ENCODE measurements at places on chromosomes 3 and 15.

DNA sequence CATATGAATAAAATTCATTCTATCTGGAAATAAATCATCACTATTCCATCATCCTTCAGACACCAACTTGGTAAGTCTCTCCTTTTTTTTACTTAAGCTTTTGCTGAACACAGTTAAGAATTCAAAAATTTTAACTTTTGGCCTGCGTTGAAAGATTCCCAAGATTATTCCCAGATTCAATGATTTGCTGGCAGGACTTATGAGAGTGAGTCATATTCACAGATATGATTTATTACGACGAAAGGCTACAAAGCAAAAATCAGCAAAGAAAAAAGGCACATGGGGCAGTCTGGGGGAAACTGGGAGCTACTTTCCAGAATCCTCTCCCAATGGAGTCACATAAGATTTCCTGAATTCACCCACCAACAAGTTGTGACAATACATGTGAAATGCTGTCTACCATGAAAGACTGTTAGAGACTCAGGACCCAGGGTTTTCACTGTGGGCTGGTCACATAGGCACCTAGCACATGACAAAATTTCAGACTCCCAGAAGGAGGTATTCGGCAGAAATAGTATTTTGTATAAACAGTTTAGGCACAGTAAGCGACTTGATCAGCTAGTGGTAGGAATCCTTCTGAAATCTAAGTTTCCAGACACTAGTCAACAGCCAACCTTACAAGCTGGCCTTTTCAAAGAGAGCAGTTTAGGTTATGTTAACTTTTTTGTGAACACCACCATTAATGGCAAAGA lies 82.1 kb downstream of the DLG1 start:
- DNase-seq = no peak

DNA sequence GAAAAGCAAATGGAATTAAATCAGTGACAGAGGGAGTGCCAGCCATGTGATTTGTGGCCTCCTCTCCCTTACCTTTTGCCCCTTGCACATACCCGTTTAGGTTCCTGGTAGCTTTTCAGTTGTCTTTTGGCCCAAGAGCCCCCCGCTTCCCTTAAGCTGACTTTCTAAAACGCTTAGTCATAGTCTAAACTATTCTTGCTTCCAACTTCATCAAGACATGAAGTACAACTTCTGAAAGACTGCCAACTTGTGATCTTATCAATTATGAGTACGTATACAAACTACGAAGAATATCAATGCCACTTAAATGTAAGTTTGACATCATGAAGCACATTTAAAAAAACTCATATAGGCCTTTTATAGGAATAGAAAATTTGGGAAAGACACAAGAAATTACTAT lies 61.9 kb downstream of the EIF3J start:
- DNase-seq = no peak

DNA sequence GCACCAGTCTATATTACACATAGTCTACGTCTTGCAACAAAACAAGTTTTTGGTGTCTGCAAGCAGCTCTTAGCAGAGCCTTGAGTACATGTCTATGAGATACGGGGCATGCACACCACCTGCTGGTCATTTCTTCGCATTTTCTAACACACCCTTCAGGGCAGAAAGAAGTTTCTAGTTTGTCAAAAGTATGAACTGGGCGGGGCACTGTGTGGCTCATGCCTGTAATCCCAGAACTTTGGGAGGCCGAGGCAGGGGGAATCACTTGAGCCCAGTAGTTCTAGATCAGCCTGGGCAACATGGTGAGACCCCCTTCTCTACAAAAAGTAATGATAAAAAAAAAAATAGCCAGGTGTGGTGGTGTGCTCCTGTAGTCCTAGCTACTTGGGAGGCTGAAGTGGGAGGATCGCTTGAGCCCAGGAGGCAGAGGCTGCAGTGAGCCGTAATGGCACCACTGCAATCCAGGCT lies 64.2 kb upstream of the ARL8B start:
- DNase-seq = peak; percentile 57

DNA sequence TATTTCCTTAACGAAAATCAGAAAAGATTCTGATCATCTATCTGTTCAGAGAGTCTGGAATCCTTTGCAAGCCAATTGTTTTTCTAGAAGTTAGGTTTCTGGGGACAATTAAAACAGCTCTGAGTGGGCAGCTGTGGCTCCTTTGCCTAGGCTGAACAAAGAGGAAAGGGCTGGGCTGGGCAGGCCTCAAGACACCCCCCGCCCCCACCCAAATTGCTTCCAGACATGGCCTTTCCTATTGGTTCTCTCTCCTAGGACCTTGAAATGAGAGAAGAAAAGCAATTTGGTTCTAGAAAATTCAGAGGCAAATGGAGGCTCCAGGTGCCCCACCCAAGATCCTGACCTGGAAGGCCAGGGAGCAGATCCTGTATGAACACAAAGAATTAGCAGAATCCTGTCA lies 2.3 kb upstream of the ADPGK start:
- no peak for DNase-seq

DNA sequence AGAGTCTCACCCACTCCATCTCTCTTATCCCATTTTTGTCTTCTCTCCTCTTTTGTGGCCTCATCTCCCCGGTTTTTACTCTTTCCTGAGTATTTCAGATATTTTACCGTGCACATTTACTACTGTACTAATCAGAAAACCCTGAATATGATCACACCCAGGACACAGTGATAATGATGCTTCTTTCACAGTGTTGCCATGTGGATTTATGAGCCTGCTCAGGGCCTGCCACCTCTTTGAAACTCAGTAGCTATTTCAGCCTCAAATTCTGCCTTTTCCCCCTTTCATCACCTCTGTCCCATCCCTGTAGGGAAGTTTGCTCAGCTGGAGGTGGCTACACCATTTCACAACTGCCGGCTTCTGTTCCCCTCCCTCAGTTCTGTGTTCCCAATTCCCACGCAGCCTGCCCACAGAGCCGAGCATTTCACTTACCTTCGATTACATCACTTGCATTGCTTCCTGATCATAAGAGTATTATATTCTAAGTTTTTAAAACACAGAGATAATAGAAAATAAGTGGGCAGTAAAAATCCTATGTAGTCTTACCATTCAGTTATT lies 33.2 kb downstream of the ARNT2 start:
- peak; percentile 22 for DNase-seq

- no peak for DNase-seq
Measured at GRCh38 chr3:193488741-193489140, 66.0 kb downstream of the ATP13A4 start.

DNA sequence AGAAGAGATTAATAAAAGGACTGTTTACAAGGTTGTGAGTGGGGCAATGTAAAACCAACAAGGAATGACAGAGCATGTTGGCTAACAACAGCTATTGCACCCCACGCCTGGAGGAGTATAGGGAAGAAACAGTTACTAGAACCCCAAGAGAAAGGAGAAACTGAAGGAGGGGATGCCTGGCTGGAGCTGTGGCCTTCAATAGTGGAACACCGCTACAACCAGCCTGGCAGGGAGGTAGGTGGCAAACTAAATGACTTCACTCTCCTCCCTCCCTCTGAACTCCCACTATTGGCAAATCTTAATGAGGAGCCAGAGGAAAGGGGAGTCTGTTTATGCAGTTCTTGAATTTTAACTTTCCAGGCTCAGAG lies 7.2 kb upstream of the CD47 start:
- DNase-seq = no peak

GRCh38 chr3:61136191-61136590 lies 115.1 kb downstream of the FHIT start:
- no peak for DNase-seq

DNA sequence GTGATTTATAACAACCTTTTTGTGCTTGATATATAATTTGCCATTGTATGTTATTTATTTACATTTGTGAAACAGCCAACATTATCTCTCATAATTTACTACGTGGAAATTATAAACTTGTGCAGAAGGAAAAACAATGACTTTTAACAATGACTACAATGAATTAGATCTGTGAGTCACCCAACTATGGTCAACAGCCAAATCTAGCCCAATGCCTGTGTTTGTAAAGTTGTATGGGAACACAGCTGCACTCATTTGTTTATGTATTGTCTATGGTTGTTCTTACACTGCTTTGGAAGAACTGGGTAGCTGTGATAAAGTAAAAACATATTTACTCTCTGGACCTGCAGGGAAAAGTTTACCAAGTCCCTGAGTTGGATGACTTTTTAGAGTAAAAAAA lies 110.4 kb downstream of the OTOL1 start:
- no peak for DNase-seq

GRCh38 chr3:34159613-34160420 lies 361.4 kb downstream of the PDCD6IP start:
- no peak for DNase-seq

DNA sequence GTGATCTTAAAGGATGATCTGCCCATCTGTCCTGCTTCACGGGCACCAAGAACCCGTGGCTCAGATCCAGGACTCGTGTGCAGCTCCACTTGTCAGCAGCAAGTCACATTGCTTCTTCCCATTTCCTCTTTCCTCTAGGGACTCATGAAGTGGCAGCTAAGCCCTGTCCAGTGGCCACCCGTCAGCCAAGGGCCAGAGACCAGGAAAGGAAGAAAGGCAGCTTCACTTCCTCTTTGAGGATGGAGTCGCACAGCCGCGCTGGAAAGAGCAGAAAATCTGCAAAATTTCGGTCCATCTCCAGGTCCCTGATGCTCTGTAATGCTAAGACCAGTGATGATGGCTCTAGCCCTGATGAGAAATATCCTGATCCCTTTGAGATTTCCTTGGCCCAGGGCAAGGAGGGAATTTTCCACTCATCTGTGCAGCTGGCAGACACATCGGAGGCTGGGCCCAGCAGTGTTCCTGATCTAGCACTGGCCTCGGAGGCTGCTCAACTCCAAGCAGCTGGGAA lies 28.5 kb downstream of the IL16 start:
- no peak for DNase-seq

GRCh38 chr15:83845230-83845629 lies 191.3 kb downstream of the ADAMTSL3 start:
- DNase-seq = no peak

GRCh38 chr15:75738647-75739325 lies 26.1 kb upstream of the CSPG4 start:
- DNase-seq = peak; percentile 87

DNA sequence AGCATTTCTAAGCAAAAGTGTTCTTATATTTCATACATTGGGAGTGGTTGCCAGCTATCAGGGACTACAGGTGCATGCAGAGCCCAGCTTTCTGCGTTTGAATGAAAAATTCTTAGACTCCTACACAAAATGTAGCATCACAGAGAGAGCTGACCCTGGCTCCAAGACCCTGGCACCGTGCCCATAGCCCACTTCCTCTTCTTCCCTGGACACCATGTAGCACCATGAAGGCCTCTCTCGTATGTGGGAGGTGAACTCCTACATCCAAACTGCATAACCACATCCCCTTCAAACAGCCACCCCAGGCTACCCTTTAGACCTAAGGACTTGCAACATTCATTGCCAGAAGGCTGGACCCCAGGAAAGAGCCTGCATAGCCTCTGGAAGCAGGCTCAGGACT lies 35.8 kb upstream of the ATOSA start:
- DNase-seq = no peak

GRCh38 chr3:125191730-125192129 lies 20.8 kb downstream of the SLC12A8 start:
- DNase-seq = no peak

DNA sequence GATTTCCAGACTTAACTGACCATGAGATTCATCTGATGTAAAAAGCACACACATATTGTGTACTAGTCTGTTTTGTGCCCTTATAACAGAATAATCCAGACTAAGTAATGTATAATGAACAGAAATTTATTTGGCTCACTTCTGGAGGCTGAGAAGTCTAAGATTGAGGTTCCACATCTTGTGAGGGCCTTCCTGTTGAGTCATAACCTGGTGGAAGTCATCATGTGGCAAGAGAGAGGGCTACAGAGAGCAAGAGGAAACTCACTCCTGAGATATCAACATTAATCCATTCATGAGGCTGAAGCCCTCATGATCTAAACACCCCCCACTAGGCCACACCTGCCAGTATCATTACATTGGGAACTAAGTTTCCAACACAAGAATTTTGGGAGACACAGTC lies 977.6 kb downstream of the MCTP2 start:
- DNase-seq = no peak

GRCh38 chr3:54427941-54428871 lies 305.9 kb downstream of the CACNA2D3 start:
- peak; percentile 23 for DNase-seq

- no peak for DNase-seq
Measured at GRCh38 chr15:92062505-92062904, 209.0 kb downstream of the SLCO3A1 start.

- no peak for DNase-seq
Measured at GRCh38 chr3:104635872-104636580, 730.7 kb upstream of the ALCAM start.

DNA sequence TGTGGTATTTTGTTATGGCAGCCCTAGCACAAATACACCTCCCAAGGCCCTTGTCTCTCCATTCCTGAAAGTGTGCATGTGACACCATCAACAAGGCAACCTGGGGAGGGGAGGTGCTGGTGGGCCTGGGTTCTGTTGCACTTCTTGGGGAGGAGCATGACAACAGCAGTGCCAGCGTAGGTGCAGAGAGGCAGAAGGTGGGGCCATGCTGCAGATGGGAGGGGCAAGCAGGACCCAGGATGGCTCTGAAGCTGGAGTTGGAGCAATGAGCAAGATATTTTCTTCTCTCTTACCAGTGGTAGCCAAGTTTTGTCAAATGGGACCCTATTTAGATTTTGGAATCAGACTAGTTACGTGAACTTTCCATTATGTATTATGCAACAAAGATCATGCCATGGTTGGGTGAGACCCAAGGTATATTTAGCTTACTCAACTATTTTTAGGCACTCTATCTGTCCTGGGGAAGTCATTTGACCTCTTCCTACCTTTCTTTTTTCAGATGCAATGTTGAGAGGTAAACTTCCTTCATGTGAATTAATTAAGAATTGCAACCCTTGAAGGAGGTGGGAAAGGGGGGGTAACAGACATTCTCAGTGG lies 3.4 kb downstream of the FYCO1 start:
- DNase-seq = no peak

DNA sequence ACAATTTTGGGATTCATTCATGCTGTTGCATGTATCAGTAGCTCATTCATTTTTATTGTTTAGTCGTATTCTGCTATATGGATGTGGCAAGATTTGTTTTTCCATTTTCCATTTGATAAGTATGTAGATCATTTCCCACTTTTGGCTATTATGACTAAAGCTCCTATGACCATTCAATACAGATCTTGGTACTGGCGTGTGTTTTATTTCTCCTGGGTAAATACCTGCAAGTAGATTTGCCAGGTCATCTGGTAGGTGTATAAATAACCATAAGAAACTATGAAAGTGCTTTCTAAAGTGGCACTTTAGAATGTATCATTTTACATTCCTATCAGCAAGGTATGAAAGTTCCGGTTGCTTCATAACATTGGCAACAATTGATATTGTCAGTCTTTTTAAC lies 124.6 kb downstream of the TNIK start:
- no peak for DNase-seq

- no peak for DNase-seq
Measured at GRCh38 chr15:96771035-96771434, 440.5 kb downstream of the NR2F2 start.

GRCh38 chr15:35304389-35304788 lies 219.3 kb upstream of the NANOGP8 start:
- DNase-seq = no peak

DNA sequence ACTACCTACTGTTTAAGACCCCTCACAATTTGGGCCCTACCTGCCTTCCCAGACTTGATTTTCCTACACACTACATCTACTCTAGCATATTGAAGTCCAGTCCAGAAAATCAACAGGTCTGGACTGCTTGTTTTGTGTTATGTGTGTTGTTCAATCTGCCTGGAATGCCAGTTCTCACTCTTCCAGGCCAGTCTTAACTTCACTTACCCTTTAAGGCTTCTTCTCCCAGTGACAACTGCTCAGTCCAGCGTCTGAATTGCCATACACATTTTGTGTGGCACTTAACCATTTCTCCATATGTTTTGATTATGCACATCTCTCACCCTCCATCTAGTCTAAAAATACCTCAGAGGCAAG lies 1.1 kb downstream of the TICRR start:
- DNase-seq = no peak
